ENCODE measurements at places on chromosomes 1 and 21.

DNA sequence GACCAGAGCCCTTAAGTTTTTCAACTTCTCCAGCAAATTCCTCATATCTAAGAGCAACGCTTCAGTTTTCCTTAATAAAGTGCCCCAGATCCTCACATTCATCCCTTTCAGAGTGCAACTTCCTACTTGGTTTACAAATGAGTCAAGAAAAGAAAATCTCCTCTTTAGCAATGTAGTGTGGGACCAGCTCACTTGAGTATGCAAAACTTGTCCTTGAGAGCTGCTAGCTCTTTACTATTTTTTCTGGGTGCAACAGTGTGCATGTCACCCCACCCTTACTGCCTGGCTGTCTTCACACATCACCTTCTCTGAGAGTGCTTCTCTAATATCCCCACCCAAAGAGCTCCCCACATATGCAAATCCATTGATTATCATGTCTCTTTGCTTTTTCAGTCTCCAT lies 203.1 kb upstream of the CAMK1G start:
- DNase-seq: no peak

- DNase-seq: no peak
These were observed at the start of gene VWA1 for GRCh38 chr1:1435106-1435903. Gene VWA1, plus strand, starts transcription at chr1:1435690. Its CDS starts 59 bp downstream, at chr1:1435749.

GRCh38 chr1:221149555-221150075 lies 270.4 kb downstream of the HLX start:
- DNase-seq: no peak

- DNase-seq: no peak
These were observed 4.5 kb downstream of the MRPS6 start for GRCh38 chr21:34077888-34078287.
